Caki2 (cell line): ENCODE measurements at places on chromosomes 1 and 21.

DNA sequence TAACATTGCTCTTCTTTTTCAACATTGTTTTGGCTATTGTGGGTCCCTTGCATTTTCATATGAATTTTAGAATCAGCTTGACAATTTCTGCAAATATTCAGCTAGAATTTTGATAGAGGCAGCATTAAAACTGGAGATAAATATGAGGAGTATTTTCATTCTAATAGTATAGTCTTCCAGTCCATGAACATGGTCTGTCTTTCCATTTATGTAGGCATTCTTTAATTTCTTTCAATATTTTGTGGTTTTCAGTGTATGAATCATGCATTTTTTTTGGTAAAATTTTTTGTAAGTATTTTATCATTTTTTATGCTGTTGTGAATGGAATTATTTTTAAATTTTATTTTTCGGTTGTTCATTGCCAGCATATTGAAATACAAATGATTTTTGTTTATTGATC, 97.2 kb downstream of the DNAH14 start:
- DNase-seq: no peak

DNA sequence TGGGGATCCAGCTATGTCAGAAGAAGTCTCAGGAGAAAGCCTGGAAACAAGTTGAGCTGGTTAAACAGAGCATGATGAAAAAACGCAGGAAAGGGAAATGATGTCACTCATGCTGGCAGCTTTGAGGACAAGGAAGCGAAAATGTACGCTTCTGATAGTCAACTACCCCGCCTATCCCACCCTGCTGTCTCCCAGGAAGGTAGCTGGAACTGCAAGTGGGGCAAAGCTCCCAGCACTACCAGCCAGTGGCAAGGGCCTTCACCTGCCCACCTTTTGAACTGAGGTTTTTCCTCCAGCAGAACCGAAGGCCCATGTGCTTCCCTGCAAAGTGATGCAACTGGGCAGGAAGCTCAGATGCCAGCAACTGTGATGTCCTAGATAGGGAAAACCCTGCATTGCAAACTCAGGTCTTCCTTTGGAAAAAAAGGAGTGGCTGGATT, 6.3 kb upstream of the IL20 start:
- DNase-seq: no peak

DNA sequence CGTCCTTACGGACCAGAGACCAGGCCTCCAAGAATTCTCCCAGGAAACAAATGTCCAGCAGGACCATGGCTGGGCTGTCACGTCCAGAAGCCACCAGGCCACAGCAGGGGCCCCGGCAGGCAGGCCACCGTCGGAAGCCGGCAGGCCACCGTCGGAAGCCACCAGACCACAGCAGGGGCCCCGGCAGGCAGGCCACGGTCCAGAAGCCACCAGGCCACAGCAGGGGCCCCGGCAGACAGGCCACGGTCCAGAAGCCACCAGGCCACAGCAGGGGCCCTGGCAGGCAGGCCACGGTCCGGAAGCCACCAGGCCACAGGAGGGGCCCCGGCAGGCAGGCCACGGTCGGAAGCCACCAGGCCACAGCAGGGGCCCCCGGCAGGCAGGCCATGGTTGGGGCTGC, 67.0 kb upstream of the PDE9A start:
- DNase-seq: no peak

GRCh38 chr1:162023547-162024501, at the start of gene OLFML2B:
TSS of gene OLFML2B (minus strand) at chr1:162023869. CDS start at chr1:162023430, 439 bp downstream.
- peak; percentile 82 for DNase-seq
